ENCODE measurements at places on chromosomes 11 and 22. TPM values are rescaled to one million over a fixed set of nuclear protein-coding genes. Genes with fewer than 3 reads are reported as not detected.

KIRREL3 gene
- 0.76 TPM for total RNA-seq

POTEH gene
- not detected for total RNA-seq

ME3 gene
- 1.2 TPM for total RNA-seq

SLCO2B1 gene
- 0.57 TPM for total RNA-seq

MS4A3 gene
- not detected for total RNA-seq
